GM12878 (cell line): ENCODE measurements at places on chromosomes 6 and 20. TPM values are rescaled to one million over a fixed set of nuclear protein-coding genes. Genes with fewer than 3 reads are reported as not detected.

GRCh38 chr6:73024598-73024997 lies 200.7 kb downstream of the KHDC1L start:
- no peak for DNase-seq

ASIP gene
- polyA plus RNA-seq, result not detected in 2 replicates

DNA sequence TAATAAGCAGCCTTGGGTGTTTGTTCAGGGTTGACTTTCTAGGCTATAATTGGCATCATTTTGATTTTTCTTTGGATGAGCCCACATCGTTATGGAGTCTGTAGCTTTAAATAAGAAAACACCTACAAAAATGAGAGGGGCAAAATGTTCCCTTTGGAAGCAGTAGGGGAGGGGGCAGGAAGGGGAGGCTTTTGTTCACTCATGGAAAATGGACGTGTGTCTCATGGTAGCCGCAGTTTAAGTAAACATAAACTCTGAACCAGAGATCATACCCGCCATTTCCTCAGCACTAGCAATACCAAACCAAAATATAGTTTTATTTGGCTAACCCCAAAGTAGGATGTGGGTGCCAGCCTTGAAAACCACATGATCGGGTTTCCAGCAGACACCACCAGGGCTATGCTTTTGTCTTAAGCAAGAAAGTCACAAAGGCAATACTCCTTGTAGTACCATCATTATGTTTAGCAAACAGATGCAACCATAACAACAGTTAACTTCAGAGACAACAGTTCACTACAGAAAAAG lies 572.5 kb upstream of the JAG1 start:
- DNase-seq, result no peak

DNA sequence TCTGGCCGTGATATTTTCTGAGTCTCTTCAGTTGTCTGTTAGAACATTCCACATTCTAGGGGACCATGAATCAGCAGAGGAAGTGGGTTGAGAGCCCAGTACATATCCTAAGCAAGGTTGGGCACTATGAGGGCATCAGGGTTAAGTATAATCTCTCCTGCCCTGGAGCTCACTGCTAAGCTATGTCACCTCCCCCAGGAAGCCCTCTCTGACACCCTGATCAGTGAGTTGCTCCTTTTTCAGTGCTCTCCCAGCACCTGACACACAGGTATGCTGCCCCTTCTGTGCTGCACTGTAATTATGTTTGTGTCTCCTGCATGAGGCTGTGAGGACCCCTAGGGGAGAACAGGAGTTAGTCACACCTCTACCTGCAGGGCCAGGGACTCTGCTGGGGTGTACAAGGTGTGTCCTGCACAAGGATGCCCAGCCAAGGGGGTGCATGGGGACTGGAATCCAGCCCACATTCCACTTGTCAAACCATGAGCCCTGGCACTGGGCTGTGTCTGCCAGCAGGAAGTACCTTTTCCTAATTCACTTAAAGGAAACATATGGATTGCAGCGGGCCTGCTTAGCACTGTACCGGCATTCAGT lies 3.9 kb downstream of the RAB44 start:
- DNase-seq, result no peak

DNA sequence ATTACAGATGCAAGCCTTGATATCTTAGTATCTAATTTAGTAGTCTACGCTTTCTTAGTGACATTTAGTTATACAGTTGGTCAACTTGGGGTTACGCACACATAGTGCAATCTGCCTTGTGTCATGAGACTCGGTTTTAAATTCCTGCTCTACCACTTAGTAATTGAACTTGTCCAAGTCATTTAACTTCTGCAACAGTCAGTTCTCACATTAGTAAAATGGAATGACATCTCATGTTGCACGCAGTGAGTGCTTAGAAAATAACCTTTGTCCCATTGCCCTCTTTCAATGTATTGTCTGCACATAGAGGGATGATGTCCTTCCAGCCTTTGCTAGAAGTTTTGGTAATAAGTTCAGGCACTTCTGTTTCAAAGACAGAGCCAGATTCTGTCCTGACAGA lies 48.6 kb downstream of the TMEM170B start:
- DNase-seq, result no peak

DNA sequence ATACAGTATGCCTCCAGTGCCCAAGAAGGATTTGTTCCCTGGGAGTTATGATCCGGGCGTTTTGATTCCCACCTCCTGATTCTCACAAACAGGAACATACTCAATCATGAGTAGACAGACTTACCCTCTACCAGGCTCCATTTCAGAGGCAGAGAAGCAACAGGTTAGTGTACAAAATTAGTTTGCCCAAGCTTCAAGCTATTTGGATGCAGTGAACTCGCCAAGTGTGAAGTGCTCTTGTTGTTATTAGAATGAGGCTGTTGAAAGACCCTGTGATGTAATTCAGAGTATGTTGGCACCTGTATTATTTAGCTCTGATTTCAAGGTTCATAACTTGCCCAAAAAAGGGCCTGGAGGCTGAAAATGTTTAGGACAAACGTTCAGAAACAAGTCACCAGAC lies 247.0 kb downstream of the PHACTR1 start:
- no peak for DNase-seq

DNA sequence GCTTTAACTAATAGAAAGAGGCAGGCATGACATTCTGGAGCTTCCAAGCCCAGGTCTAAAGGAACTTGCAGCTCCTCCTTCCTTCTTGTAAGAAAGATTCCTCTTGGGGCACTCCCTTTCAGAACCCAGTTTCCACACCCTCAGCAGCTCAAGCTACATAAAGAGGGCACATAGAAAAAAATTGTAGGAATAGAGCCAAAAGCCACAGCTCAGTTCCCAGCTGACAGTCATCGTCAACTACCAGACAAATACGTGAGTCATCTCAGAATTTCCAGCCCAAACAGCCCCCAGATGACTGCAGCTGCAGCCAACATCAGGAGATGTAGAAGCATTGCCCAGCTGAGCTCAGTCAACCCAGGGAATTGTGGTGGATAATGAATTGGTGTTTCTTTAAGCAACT lies 349.8 kb upstream of the ARID1B start:
- DNase-seq, result no peak

DNA sequence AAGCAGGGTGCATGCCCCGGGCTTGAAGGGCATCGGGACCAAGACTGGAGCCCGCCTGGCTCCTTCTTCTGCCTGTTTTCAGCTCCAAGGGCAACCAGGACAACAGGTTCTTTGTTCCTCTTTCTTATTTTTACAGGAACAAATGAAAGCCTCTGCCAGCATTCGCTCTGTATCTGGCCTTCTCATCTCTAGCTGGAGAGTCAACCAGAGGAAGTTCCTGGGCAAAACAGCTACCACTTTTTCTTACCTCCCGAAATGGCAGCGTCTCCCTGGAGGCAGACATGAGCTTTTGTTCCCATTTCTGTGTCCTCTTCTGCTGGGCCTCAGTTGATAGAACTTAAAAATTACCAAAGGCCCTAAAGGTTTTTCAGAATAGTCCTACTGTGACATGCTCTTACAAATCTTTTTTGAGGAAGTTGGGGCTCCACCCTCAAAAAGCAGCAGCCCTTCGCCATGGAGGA lies 74.1 kb upstream of the NAA20 start:
- DNase-seq, result no peak
